SK-N-MC (cell line): ENCODE measurements at places on chromosomes 12 and 14.

DNA sequence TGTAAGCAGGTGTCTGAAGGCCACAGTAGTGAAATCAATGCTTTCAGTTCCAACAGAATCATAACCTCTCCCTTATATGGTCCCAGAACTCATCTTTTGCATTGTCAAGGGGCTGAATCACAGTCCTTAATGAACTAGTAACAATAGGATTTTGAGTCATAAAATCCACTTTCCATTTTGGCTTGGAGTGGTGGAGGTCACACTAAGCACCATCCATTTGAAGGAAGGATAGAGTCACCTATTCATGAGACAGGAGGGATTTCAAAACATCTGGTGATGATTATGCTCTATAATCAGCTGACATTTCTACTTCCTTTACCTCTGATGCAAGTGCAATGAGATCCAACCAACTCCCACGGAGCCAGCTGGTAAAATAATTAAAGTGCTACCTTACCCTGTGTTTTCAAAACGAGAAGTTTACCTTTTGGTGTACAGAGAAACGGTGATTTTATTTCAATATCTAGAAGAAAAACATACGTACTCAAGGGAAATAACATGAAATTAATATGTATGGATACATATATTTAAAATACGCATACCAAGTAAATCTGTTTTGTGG lies 59.1 kb downstream of the TMEM132D start:
- no peak for DNase-seq

DNA sequence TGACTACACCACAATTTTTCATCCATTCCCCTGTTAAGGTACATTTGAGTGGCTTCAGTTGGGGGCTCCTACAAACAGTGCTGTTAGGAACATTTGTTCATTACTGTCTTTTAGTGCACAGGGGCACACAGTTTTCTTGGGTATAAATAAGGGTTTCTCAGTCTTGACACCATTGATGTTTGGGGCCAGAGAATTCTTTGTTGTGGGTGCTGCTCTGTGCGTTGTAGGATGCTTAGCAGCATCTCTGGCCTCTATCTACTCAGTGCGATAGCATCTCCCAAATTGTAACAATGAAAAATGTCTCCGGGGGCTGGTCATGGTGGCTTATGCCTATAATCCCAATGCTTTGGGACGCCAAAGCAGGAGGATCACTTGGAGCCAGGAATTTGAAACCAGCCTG lies 153.0 kb upstream of the MYL2 start:
- no peak for DNase-seq

GRCh38 chr12:67519484-67520433 lies 128.8 kb upstream of the DYRK2 start:
- DNase-seq = no peak

GRCh38 chr12:85775091-85775490 lies 61.1 kb downstream of the RASSF9 start:
- DNase-seq = no peak

GRCh38 chr12:65526311-65526710 lies 247.8 kb downstream of the MSRB3 start:
- DNase-seq = no peak

DNA sequence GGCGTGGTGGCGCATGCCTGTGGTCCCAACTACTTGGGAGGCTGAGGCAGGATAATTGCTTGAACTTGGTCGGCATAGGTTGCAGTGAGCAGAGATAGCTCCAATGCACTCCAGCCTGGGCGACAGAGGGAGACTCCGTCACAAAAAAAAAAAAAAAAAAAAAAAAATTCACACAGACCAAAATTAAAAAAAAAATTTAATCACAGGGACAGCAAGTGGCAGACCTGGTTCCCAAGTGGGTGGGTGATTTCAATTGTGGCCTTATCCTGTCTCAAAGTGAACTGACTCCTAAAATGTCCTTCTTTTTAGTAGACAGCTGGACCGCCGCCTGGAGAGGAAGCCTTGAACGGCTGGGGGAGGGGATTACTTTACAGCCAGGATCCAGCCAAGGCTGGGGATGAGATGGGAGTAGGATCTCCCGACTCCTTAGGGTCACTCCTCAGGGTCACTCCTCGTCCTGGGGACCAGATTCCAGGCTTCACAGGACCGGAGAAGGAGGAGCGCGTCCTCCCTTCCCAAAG lies 1.5 kb upstream of the KCNH3 start:
- DNase-seq = no peak

GRCh38 chr12:14710632-14711320 lies 14.4 kb upstream of the GUCY2C start:
- peak; percentile 20 for DNase-seq

DNA sequence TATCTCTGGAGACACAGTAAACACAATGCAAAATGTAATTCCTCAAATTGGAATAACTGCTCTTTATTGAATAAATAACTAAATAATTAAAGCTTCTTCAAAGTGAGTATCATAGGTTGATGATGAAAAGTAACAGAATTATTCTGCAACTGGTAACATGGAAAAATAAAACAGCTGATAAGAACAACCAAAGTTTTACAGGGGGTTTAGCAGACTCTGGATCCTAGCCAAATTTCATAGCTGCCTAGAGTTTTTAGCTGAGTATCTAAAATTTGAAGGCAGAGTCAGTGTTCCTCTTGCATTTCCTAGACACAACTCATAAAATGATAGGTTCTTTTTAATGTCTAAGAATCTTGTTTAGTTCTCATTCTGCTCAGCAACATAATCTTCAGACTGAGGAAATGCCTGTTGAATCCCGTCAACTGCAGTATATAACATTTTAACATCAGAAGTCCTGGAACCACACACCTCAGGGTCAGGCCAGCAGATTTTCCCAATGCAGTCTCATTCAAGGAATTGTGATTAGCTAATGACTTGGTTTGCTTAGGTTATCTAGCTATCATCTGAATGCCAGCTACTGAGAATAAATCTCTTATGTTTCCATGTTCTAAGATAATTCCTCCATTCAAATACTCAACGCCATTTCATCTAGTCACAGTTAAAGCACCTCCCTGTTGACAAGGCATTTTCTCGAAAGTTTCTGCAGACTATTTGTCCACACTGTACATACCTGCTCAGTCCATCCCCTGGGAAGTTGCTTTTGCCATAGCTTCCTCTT lies 411.6 kb downstream of the BCAT1 start:
- DNase-seq = peak; percentile 22

- no peak for DNase-seq
Measured at GRCh38 chr12:81968421-81968820, 209.3 kb upstream of the PPFIA2 start.

DNA sequence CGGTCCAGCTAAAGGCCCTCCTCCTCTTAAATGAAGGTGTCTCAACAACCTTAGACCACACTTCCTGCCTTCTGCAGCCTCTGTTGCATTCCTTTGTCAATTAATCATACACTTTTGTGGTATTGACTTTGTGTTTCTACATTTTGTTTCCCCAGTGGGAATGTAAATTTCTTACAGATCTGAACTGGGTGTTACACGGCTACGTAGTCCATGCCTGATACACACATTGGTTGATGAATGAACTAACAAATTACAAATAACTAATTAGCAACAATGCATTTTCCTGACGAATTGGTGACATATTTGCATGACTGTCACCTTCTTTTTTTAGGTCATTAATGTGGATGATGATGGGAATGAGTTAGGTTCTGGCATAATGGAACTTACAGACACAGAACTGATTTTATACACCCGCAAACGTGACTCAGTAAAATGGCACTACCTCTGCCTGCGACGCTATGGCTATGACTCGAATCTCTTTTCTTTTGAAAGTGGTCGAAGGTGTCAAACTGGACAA lies 15.2 kb upstream of the CCT2 start:
- DNase-seq = no peak

- no peak for DNase-seq
Measured at GRCh38 chr12:3185260-3185870, 108.2 kb downstream of the TSPAN9 start.

DNA sequence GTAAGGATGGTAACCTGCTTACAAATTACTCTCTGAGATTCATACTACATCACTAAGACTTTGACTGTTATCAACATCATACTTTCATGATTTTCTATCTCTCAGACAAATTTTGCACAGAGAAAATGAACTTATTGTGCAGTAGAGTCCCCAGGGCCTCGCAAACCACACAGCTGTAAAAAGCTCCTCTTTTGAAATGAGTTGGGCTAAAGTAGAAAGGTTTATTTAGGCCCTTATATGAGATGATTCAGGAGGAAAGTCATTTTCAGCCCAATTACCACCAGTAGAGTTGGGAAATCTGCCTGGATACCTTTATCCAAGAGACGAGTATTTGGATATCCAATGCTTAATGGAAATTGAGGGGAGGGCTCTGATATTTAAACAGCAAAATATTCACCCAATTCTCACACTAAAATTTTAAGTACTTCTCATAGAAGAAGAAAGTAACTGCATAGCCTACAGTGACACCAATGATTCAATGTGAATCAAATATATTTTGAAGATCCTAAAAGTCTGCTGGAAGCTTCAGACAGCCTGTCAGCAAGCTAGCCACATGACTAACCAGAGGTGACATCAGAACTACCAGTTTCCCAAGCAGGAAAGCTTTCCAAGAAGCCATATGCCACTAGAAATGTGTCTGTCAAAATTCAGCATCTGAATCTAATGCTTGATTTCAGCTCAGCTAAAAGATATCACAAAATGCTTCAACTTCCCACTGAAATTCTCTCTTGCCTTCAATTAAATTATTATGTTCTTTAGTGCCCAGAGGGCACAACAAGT lies 190.1 kb upstream of the SYT1 start:
- no peak for DNase-seq

- DNase-seq = no peak
Measured at GRCh38 chr12:12398026-12398859, 41.4 kb downstream of the BORCS5 start.

DNA sequence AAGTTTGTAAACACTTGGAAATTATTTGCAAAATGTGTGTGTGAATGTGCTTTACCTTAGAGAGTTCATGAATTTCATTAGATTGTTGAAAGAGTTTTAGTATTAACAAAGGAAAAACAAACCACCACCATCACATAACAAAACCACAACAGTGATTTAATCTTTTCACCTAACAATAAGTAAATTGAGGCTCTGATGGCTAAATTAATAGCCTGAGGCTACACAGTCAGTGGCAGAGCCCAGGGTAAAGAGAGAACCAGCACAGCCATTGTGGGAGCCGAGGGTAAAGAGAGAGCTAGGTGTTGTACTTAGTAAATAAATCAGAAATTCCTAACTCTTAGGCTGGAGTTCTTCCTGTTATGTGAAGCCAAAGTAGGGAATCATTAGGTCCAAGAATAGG lies 51.2 kb upstream of the CAPRIN2 start:
- DNase-seq = no peak

- DNase-seq = no peak
Measured at GRCh38 chr12:49777341-49777740, 36.0 kb downstream of the TMBIM6 start.
